Small intestine (tissue), 16 donors: ENCODE measurements at places on chromosomes 1 and 21. TPM values are rescaled to one million over a fixed set of nuclear protein-coding genes. Genes with fewer than 3 reads are reported as not detected.

The NBPF6 gene
- 0.09 TPM for polyA plus RNA-seq

The PROX1 gene
- 7.0 TPM for polyA plus RNA-seq

The IARS2 gene
- 12.3 TPM for polyA plus RNA-seq

GRCh38 chr1:229374485-229374884 is 31.6 kb upstream of the CCSAP start:
- DNase-seq, result no peak

- peak; percentile 74 for DNase-seq
Measured at GRCh38 chr21:36135391-36136102, 668 bp downstream of the CBR3 start.

GRCh38 chr1:46335081-46335480 is 5.5 kb upstream of the NSUN4 start:
- peak; percentile 20 for DNase-seq

DNA sequence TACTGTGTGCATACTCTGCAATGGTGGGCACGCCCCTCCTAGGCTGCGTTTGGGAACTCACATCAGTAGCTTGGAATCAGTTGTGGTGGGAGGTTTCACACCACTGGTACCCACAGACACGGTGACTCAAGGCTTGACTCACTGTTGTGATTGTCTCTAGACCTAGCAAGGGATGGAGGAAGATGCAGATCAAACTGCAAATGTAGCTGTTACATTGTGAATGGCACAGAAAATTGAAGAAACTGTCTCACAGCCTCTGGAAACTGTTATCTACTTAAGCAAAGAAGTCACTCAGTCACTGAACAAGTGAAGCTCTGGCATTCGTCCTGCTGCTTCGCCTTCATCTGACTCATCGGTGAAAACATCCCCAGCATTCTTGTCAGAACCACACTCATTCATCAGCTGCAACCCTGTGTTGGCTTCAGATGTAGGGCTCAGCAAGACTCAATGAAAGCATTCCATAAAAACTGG is 59.5 kb downstream of the POFUT2 start:
- DNase-seq, result no peak

DNA sequence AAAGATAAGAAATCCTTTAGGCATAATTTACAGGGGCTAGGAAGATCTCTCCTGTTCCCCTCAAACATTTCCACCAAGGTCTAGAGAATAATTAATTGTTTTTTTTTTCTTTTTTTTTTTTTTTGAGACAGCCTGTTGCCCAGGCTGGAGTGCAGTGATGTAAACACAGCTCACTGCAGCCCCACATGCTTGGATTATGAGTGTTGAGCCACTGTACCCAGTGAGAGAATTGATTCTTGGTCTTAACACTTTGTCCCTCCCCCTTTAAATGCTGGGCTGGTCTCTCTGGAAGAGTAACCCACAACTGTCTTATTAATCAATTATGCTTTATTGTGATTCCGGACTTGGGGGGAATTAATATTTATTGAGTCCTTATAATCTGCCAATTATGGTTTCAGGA is 33.4 kb downstream of the ATF3 start:
- DNase-seq, result no peak

DNA sequence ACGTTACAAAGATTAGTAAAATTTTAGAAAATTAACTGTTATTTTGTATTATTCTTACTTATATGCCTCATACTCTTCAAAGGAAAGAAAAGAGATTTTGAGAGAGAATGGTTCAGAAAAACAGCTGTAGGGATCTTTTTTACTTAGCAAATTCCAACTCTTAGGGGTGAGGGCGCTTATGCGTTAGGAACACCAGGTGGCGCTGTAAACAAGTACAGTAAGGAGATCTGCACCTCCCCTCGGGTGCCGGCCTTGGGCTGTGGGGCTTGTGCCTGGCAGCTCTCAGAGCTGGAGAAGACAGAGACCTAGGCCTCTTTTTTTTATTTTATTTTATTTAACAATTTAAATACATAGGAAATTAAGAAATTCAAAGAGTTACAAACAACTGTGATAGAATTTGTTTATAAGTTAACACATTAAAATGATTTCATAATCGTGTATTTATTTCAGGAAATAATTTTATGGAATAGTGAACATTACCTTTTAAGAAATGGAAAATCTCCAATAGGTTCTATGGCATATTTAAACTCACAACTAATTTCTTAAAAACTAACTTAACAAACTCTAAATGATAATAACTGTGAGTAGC is 32.6 kb downstream of the UTP25 start:
- peak; percentile 81 for DNase-seq

- DNase-seq, result no peak
Measured at GRCh38 chr1:215453440-215453839, 113.7 kb upstream of the KCTD3 start.

DNA sequence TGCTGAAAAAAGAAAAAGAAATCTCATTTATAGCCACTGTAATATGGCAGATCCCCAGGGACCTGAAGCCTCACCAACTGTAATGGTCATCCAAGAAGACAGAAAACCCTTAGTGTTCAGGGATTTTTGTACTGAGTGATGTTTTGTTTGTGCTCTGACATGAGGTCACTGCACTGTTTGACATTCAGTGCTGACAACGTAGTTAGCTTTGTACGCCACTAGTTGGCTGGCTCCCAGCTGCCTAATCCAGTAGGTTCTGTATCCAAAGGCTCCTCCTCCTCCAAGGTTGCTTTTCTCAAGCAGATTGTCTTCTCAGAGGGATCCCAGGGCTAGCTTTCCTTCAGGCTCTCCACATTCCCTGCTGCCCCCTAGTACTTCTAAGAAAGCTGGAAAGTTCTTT is 9.5 kb upstream of the YRDC start:
- no peak for DNase-seq
